Kidney tubule cell (primary cell): ENCODE measurements at places on chromosomes 4 and X.

- DNase-seq: peak; percentile 70
These were observed 14.8 kb upstream of the PABPC4L start for GRCh38 chr4:134216411-134216810.

GRCh38 chr4:101264512-101264911 is 82.8 kb downstream of the PPP3CA start:
- DNase-seq: no peak

GRCh38 chr4:7777017-7777710 is 162.5 kb downstream of the AFAP1 start:
- DNase-seq: no peak

- no peak for DNase-seq
These were observed 177.4 kb upstream of the IL15 start for GRCh38 chr4:141459020-141459419.

GRCh38 chr4:85210353-85210752 is 243.9 kb upstream of the WDFY3 start:
- DNase-seq: peak; percentile 84

- DNase-seq: no peak
These were observed 11.7 kb downstream of the KIAA0232 start for GRCh38 chr4:6794189-6794588.

DNA sequence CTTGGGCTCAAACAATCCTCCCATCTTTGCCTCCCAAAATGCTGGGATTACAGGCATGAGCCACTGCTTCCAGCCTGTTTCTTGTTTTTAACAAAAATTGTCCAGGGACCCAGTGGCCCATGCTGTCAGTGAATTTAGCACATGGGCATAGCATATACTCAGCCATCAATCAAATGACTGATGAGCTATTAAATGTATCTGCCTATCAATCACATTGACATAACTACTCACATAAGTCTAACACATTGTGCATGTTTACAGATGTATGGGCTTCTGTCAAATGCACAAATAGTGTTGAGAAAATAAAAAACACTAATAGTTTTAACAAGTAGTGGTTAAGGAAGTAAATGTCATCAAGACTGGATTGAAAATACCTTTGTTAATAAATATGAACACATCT is 249.4 kb downstream of the COX18 start:
- DNase-seq: no peak

- no peak for DNase-seq
These were observed 461.7 kb downstream of the PCDH18 start for GRCh38 chr4:137070614-137071013.

DNA sequence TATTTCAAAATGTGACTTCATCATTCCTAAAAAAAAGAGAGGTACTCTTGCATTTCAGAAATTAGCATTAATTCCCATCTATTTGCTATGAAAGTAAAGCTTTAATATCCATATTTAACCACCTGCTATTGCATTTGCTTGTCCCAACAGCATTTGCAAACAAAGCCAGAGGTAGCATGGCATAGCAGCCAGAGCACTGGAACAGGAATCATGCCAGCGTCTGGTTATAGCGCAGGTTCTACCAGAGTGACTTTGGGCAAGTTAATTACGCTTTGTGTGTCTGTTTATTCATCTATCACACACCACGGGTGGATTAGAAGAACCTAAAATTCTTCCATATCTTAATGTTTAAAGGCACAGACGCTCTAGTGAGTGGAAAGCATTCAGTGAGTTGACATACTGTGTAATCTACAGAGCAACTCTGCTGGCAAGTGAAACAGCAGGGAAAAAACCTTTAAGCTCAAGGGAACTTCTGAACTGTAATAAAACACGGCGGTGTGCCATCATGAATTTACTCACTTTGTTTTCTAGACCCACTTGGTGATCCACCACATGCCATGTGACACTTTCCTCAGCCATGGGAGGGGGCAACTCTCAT is 76.6 kb upstream of the QRFPR start:
- no peak for DNase-seq

DNA sequence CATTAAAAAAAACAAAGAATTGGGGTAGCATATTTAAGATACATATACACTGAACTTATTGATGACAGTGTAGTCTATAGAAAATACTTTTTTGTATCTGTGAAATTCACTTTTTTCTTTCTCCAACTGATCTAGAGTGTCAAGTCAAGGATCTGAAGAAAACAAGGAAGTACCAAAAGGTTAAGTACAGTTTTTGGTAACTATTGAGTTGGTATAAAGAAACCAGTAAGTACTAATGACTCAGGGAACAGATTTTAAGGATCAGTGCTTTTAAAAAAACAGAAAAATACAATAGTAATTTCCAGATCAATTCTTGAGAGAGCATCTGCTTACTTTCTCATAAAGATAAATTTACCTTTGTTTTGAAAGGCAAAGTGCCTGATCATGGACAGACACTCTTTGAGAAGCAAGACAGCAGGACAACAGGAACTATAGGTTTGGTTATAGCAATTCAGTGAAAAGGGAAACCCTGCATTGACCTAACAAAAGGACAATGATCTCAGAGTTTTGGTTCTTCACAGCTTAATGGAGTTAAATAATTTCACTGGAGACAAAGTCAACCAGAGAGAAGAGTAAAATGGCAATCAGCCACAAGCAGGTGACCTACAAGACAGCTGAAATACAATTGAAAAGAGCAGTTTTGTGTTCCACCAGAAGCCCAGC is 23.4 kb downstream of the TRMT10A start:
- peak; percentile 78 for DNase-seq

GRCh38 chr4:152850377-152850776 is 70.6 kb downstream of the ARFIP1 start:
- DNase-seq: peak; percentile 89

GRCh38 chrX:17826609-17827496 is 34.2 kb downstream of the RAI2 start:
- no peak for DNase-seq

DNA sequence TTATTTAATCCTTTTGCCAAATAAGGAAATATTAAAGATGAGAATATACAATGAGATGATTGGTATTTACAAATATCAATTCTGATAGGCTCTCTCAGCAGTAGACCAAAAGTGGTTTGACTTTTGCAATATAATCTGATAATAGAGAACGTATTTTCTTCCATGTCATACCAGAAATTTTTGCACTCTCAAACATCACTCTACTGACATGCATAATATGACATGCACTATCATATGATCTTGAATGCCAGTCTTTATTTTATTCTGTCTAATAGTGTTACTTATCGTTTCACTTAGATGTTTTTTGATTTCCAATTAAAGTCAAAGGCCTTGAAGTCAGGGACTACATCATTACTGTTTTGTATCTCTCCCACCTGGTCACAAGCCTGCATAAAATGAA is 259.2 kb downstream of the PCDH7 start:
- DNase-seq: no peak

DNA sequence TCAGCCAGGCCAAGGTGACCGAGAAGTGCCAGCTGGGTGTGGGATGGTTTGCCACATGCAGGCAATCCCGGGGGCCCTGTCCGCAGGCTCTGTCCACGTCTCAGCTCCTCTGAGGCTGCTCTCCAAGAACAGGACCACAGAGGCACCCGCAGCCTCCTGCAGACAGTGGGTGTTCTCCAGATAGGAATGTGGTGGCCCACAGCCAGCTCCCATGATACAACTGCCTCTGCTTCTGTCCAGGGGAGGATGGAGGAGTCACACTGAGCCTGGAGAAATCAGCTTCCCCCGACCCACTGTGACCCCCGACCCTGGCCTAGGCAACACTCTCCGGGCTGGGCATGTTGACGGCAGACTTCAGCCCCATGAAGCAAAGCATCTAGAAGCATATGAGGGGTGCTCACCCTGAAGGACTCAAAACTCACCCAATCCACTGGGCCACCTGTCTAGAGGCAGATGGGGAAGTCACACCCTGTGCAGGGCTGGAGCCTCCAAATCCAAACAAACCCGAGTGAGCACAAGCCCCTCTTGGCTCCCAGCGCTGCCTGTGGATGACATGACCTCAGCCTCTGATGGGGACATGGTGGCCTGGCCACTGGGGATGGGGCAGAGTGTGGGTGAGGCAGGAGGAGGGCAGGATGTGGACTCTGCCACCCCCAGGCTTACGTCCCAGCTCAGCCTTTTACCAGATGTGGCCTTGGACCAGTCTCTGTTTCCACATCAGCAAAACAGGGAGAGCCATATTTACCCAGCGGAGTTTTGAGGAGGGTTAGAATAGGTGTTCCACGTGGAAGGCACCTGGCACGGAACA is 102.3 kb downstream of the PSAPL1 start:
- peak; percentile 59 for DNase-seq

GRCh38 chrX:23919706-23920320 is 12.0 kb downstream of the CXorf58 start:
- peak; percentile 22 for DNase-seq

DNA sequence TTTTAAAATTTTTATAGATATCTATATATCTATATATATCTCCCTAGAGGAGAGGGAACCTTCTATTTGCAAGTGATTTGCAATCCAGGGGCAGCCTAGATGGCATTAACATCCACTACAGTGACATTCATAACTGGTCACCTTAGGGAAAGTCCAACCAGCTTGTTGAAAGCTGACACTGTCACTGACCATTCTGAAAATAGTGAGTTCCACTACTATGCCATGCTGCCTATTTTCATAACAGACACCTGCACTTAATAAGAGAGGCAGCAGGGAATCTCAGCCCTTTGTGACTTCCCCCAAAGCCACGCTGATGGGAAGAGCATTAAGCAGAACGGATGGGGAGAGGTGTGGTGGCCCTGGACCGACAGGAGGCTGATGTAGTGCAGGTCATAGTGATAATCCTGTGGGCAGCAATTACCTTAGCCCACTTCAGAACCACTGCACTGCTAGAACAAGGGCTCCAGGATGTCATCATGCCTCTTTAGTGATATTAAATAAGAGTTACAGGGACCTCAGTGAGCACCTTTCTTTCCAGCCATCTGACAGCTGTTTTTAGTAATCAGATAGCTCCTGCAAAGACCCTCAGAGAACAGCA is 51.3 kb downstream of the GPRIN3 start:
- no peak for DNase-seq

DNA sequence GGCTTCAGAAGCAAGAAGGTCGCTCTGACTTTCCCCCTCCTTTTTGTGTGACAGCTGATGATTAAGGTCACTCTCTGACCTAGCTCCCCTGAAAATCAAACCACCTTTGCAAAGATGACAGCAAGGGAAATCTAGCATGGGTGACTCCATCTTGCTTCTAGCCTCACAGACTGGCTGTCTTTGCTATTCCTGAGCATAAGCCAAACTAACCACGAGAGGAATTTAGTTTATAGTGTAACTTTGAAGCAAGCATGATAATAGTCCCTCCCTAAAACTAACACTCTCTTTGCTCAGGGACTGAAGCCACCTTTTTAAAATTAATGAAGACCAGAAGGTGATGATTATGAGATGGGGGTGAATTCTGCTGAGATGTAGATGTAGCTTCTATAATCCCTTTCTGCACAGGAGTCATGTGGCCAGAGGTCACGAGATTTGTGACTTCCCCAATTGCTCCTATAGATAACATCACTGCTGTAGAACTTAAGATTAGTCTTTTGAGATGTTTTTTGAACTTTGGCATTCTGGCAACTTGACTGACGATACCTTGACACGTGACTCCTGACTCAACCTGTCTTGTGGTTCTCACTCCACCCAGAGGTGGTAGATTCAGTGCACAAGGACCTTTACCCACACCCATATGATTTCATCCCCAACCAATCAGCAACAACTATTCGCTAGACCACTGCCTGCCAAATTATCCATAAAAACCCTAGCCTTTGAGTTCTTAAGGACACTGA is 14.9 kb upstream of the PDE5A start:
- DNase-seq: no peak

GRCh38 chrX:153635788-153636668 is 11.0 kb upstream of the DUSP9 start:
- peak; percentile 69 for DNase-seq

GRCh38 chr4:106615961-106616360 is 247.4 kb upstream of the GIMD1 start:
- DNase-seq: peak; percentile 14
